Spleen (tissue), 13 donors: ENCODE measurements at places on chromosomes 11 and 22. TPM values are rescaled to one million over a fixed set of nuclear protein-coding genes. Genes with fewer than 3 reads are reported as not detected.
A peak's percentile ranks its signal among the peaks of the same experiment; 100 is the strongest.

- no peak for DNase-seq
Measured at GRCh38 chr11:1928891-1929541, 9.5 kb downstream of the TNNT3 start.

DNA sequence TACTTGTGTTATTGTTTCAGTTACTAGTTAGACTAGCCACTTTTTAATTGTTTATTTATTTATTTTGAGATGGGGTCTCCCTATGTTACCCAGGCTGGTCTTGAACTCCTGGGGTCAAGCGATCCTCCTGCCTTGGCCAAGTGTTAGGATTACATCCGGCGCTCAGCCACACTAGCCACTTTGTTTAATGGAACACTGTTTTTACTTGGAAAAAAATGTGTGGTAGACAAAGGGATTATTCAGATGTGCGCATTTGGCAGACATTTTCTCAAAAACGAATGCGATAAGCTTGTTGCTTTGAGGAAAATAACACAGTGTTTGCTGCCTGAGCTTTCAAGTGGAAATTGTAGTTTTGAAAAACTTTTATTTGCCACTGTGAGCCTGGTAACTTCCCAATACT lies 51.0 kb downstream of the CTNND1 start:
- no peak for DNase-seq

DNA sequence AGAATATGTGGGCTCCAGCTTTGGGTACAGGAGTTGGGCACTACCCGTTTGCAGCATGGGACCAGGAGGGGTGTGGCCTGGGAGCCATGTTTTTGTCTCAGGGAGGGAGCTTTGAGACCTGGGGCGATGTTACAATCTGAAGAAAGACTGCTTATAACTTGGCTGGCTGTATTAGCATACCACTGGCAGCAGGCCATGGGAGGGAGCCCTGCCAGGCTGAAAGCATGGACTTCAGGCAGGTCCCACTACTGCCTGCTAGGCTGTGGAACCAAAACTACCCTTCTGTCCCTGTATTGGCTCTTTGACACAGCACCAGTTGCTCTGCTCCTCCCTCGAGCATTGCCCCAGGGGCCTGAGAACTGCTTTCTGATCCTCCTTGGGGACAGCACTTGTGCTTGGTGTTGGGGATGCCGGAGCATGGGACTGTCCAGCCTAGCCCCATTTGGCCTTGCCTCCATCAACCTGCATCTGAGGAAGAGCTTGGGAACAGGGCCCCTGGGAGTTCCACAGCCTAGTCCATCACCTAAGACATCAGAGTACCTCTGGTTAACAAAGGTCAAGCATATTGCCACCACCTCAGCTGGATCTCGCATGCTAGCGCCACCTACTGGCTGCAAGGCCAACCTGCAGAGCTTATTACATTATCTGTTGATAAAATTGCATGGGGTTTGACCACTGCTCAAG lies 217.4 kb downstream of the SBF2 start:
- no peak for DNase-seq

GRCh38 chr22:29998627-29999384 lies 81.5 kb upstream of the HORMAD2 start:
- DNase-seq: no peak

- peak; percentile 75 for DNase-seq
Measured at GRCh38 chr22:26756675-26757293, 99.4 kb downstream of the MIAT start.

- no peak for DNase-seq
Measured at GRCh38 chr22:19607192-19608002, 83.2 kb upstream of the CLDN5 start.

DNA sequence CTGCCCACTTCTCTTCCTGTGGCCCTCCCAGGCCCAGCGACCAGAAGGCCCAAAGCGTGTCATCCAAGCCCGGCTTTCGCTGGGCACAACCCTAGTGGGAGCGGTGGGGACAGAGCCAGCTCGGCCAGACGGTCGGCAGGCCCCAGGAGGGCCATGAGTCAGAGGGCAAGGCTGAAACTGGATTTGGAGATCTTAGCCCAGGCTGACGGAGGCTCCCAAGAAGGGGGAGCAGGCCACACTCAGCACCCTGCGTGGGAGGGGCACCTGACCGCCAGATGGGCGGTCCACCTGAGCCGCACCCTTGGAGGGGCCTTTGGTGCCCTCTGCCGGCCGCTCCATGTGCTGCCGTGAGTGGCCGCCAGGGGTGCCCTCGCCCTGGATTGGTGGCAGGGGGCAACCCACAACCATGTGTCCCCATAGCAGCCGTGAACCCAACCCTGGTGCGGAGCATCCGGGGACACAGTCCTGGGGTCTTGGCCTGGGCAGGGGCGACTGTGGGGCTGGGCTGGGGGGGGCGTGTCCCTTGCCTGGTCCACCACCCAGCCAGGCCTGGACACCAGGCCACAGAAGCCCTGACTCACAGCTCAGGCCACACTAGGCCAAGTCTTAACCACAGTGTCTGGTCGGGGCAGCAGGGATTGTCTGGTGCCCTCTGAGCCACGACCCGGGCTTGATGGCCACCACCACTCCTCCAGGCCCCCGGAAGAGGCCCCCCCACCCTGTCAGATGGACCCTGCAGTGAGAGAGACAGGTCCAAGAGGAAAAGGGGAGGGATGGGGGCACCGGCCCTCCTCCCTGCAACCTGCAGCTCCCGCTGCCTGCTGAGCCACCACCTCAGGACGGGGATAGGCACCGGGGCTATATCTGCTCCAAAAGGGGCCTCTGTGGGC lies 19.2 kb upstream of the TALDO1 start:
- DNase-seq: peak; percentile 95

DNA sequence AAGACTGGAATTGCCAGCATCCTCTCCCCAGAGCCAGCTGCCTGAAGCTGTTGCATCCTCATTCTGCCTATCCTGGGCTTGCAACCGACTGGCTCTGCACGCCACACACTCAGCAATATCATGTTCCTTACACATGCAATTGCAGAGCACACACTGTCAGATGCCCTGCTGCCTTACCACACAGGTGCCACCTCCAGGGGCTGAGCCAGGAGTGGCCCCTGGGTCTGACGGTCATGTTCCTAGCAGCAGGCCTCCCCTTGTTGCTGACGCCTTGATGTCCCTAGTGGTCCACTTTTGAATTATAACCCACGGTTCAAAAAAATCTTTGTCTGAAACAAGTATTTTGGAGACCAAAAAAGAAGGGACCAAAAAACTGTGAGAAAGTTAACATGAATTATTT lies 18.5 kb upstream of the OR8B8 start:
- DNase-seq: no peak

GRCh38 chr11:70141486-70142220 lies 61.4 kb upstream of the FADD start:
- DNase-seq: no peak

DNA sequence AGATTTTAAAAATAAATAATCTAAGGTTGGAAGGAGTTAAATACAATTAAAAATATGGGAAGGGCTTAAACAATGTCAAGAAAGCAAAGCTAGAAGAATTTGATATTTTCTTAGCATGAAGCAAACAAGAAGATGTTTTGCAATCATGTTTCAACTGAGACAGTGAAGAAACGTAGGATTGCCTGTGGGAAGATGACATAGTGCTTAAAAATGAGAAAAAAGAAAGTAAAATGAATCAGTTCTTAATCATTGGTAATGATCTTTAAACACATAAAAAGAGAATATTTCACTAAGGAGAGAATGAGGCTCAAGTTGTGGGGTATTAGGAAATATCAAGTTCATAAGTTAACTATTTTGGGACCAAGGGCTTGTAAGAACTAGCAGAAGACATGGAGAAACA lies 855.0 kb downstream of the METTL15 start:
- DNase-seq: no peak

- peak; percentile 18 for DNase-seq
Measured at GRCh38 chr22:18028817-18029527, 4.6 kb upstream of the MICAL3 start.

GRCh38 chr22:42651134-42651533 lies 1.9 kb upstream of the CYB5R3 start:
- no peak for DNase-seq

DNA sequence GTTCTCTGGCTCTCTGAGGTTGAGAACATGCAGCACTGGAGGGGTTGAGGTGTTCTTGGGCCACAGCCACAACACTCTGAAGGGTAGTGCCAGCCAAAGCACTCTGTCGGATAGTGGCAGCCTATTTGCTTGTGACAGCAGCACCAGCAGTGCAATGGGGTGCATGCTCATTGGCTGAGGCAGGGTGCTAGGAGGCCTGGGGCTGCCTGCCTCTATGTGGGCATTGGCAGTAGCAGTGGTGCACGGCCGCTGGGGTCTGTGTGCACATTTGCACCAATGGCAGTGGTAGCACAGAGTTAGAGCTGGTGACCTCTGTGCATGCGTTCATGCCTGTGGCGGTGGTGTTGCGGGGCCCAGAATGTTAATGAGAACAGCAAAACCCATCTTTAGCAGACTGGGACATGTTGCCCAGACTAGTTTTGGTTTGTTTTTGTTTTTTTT lies 25.4 kb downstream of the PI4KA start:
- no peak for DNase-seq

DNA sequence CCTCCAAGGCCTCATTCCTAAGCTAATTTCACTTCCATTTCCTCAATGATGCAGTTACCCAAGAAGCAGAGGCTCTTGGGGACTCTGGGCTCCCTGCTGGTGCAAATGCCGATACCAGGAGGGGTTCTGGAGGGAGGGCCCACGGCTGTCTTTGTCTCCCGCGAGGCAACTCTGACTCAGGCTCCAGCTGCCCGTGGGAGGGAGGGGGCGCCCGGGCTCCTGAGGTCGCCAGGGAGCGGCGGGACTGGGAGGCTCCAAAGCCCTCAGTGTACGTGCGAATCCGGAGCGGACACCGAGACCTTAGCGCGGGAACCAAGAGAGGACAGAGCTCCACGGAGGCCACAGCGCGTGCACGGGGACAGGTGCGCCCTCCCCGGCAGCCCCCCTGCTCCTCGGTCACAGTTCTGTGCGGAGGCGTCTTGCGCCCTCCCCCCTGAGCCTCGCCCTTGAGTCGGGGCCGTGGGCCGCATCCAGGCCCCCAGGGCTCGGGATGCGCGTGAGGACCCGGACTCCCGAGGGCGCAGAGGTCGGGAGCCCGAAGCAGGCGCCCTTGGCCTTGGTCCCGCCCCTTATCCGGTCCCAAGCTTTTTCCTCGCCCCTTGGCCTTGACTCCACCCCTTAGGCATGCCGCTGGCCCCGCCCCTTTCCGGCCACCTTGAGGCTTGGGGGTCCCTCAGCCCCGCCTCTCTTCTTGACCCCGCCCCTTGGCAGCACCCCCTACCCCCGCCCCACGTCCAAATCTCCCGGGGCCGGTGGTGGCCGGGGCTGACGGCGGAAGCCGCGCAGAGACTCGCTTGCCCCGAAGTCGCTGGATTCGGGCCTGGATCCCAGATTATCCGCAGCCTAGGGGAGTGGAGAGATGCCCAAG lies 4.7 kb upstream of the SHISA8 start:
- peak; percentile 95 for DNase-seq

GRCh38 chr11:14538271-14538925 lies 18.2 kb upstream of the PSMA1 start:
- no peak for DNase-seq

DNA sequence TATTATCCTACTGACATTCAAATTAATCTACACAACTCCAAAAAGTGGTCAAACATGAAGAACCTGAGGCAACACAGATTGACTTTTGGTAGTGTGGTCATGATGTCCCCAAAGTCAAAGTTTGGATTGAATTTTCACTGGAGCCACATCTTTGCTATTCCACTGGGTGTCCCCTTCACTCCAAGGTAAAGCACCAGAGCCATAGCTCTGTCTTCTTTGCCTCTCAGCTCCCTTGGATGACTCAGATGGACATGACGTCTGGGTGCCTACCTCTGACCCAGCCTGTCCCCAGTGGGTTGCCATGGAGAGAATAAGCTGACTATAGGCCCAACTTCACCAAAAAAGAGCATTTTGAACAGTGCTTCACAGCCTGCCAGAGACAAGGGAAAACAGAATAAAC lies 57.4 kb upstream of the ARHGAP42 start:
- no peak for DNase-seq

GRCh38 chr11:79449040-79449439 lies 8.2 kb upstream of the TENM4 start:
- DNase-seq: no peak

DNA sequence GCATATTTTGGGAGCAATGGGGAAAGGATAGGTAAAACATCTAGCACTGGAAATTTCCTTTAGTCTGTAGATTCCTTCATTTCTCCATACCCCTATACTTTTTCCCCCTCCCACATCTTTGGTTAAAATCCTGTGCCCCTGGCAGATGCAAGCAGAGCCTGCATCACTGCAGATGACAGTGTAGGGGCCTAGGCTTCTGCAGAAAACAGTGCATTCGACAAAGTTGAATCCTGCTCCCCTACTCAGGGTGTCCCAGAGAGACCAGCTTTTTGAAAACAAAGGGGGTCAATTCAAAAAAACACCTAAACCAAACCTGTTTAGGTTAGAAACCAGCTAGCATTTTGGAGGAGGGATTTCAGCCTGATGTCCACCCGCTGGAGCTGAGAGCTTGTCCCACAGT lies 43.8 kb upstream of the BLID start:
- no peak for DNase-seq

- peak; percentile 93 for DNase-seq
Measured at GRCh38 chr11:69298267-69299022, 4.5 kb downstream of the MYEOV start.

DNA sequence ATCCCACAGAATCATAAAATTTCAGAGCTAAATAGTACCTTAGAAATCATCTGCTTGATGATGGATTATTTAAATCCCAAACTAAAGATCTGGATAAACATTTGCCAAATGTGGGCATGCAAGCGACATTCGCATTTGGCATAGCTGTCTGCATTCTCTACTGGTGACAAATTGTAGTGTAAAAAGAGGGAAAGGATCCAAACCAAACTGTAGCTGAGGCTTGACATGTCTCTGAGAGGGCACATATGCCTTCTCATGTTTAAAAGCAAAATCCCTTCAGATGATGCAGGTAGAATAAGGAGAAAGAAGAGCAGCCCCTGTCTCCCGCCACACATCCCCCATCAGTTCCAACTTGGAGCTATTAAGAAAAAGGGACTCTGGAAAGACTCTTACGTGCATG lies 257.5 kb upstream of the MTNR1B start:
- DNase-seq: no peak

GRCh38 chr11:22797047-22797446 lies 32.6 kb downstream of the SVIP start:
- DNase-seq: no peak

DNA sequence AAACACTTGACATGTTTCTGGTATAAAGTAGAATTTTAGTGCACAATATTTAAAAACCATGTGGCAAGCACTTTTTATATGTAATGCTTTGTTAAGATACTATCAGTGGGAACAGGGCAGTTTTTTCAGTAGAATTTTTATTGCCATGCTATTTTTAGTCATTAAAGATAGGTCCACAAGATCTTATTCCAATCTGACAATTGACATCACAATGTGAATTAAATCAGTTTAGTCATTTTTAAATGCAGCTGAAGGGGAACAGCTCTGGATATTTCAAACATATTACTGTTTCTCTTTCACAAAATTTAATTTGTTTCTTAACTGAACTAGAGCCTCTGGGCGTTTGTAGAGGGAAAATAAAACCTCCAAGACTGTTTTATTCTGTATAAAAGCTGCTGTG lies 194.1 kb downstream of the MSANTD4 start:
- no peak for DNase-seq

EMID1 gene
- 18.5 TPM for polyA plus RNA-seq

CCDC83 gene
- not detected for polyA plus RNA-seq

HEPHL1 gene
- polyA plus RNA-seq: not detected

TMEM151A gene
- not detected for polyA plus RNA-seq

NCAPD3 gene
- 4.0 TPM for polyA plus RNA-seq

MIOX gene
- 0.24 TPM for polyA plus RNA-seq

OR51I1 gene
- not detected for polyA plus RNA-seq

IL18 gene
- polyA plus RNA-seq: 44.9 TPM

PATE2 gene
- polyA plus RNA-seq: not detected

ABCG4 gene
- polyA plus RNA-seq: 0.06 TPM

CD6 gene
- polyA plus RNA-seq: 21.8 TPM

RTN4R gene
- polyA plus RNA-seq: 6.5 TPM
